ENCODE measurements at places on chromosomes 1 and 21.

GRCh38 chr1:193066606-193067005 is 7.2 kb downstream of the RO60 start:
- no peak for DNase-seq

DNA sequence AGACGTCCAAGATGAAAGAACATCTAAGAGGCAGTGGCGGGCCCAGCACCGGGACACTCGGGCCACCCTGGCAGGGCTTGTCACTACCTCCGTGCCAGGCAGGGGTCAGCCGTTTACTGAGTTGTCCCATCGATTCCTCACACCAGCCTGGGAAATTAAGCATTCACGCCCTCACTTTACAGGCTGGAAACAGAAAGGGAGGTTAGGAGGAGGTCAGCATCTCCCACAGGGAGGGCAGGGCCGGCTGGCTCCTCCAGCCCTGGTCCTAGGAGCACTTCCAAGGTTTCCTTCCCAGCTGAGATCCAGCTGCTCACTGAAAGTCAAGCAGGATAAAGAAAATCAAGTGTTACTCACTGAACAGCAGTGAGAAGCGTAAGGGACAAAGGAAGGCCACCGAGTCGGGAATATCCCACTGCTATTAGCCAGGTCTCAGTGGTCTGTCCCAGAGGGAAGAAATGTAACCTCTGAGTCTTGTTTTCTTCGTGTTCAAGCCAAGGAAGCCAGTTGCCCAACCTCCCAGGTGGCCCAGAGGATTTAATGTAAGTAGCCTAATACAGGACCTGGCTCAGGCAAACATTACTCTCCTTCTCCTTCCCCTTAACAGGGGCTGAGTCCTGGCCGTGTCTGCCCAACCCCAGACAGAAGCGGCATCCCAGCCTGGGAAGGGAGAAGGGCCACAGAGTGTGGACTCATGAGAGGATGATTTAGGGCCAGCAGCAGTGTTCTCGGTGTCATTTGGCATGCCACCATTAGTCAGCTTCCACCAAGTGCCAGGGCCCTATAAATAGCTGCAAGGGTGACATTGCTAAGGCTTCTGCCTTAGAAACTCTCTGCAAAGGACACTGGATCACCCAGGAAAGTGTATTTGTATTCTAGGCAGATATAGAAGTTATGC is 203.1 kb upstream of the GALNT2 start:
- DNase-seq = no peak

GRCh38 chr1:54506594-54506993 is 41.4 kb upstream of the ACOT11 start:
- no peak for DNase-seq

GRCh38 chr1:47725511-47725991 is 271.6 kb downstream of the TRABD2B start:
- DNase-seq = no peak

DNA sequence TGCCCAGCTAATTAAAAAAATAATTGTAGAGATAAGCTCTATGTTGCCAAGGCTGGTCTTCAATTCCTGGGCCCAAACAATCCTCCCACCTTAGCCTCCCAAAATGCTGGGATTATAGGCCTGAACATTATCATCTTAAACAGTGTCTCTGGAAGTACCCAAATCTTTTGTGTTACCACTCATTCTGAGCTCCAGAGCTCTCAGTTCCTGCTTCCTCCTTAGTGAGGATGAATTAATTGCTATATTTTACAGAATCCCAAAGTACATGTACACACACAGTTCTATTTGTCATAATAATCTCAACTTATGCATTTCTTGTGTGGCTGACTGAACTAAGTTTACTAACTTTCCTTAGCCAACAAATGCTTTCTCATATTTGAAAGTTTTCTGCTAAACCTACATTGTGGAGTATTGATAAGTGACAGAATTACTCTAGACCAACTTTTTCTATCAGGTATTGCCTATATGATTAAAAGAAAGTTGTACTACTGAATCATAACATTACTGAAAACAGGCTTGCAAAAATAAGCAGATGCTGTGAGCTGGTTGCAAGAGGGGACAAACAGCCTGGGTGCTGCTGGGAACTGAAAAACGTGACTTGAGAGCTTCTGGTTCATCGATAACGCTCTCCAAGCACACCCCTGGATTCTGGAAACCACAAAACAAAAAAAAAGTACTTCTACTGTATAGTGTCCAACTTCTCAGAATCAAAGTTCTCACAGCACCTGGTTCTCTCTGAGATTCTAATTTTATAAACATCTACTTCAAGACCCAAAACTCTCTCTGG is 15.3 kb downstream of the VAV3 start:
- DNase-seq = no peak

DNA sequence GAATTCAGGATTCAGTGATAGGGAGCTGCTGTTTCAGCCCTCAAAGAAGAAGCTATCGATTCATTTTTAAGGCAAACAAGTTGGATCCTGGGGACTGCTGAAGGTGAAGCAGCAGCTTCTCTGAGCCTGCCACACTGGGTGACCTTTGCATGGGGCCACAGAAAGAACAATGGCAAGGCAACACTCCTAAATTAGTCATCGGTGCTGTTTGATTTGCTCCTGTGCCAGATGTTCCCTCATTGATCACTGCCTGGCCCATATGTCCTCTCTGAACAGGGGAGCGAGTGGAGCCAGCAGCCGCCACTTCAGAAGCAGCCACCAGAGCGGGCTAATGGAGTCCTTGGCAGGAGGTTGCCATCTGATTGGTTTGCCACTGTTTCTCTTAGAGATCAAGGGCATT is 391.5 kb downstream of the NTNG1 start:
- no peak for DNase-seq

GRCh38 chr1:4638345-4638729 is 16.1 kb upstream of the AJAP1 start:
- no peak for DNase-seq

- no peak for DNase-seq
These were observed 13.3 kb downstream of the TRPM2 start for GRCh38 chr21:44366586-44367211.

GRCh38 chr1:53075761-53076163 is 13.7 kb downstream of the PODN start:
- no peak for DNase-seq

DNA sequence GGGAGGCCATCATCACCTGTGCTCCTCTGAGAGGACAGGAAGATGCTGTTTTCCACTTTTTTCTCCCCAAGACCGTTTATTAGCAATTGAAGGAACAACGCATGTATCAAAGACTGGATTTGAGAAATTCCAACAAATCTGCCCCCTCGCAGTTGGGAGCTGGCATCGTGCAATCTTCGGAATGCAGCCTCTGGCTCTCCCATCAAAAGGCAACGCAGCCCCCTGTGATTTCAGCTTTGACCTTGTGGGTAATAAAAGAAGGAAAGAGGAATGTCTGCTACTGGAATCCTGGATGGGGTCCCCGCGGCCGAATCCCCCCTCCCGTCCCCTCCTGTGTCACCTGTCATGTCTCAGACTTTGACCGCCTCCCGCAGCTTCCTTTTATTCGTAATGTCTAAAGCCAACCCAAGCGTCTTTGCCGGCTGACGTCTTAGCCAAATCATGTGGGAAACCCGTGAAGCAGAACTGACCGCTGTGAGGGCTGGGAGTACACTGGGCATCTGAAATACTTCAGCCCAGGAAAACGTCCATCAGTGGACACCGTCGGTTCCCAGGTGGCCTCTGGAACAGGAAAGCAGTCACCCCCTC is 101.5 kb downstream of the WDR4 start:
- no peak for DNase-seq

- no peak for DNase-seq
These were observed 72.7 kb downstream of the GALNT2 start for GRCh38 chr1:230139741-230140140.

DNA sequence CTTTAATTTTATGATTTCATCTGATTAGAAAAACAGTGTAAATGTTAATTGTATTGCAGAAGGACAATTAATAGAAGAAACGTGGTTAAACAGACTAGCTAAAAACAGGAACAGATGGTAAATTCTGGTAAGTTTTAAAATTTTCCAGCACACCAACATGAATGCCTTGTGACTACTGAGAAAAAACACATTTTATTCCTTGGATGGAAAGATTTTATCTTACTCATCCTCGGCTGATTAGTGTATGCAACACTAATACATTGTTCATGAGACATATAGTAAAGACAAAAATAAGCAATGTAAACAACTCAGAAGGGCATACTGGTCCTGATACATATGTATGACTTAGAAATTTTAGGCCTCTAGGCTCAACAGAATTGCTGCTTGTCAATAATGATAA is 4.9 kb upstream of the AK5 start:
- no peak for DNase-seq

DNA sequence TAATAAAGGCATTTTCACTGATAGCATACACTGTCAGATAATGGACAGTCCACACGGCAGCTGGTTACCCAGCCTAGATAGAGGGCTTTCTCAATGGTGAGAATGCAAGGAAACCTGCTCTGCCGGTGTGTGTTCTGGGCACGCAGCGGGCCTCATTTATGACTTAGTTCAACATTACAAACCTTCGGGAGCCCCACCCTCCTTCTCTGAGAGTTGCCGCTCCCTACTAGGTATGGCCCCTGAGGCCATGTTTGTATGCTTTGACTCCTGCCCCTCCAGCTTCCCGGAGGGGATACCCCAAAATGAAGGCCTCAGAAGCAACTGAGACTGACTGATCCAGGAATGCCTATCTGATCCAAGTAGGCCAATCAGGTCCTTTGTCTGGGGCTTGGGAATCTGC is 17.2 kb upstream of the FABP3 start:
- DNase-seq = no peak

- no peak for DNase-seq
These were observed 109.5 kb upstream of the F3 start for GRCh38 chr1:94651076-94651475.
